Esophagus squamous epithelium (tissue), 5 donors: ENCODE measurements at places on chromosomes 7 and 10. TPM values are rescaled to one million over a fixed set of nuclear protein-coding genes. Genes with fewer than 3 reads are reported as not detected.

DNA sequence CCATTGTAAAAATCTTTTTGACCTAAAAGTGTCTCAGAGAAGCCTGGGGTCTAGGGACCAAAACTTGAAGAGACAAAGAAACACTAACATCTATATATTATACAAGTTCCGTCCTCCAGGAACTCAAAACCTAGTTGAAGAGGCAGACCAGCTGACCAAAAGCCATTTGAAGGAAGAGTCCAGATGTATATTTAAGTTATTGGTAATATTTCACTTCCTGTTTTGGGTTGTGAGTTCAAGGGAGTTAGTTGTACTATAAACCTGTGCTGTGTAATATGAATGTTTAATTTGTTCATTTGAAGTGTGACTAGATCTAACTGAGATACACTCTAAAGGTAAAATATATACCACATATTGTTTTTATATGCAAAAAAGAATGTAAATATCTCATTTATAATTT is 45.0 kb downstream of the CDK1 start:
- no peak overlapping the region for H3K4me3 ChIP-seq
- no peaks in the 10 kb centered on the region for H3K36me3 ChIP-seq
- H3K27ac ChIP-seq = no peak overlapping the region
- no peak for DNase-seq
- H3K4me1 ChIP-seq = peaks cover 12% of the 10 kb centered on the region

DNA sequence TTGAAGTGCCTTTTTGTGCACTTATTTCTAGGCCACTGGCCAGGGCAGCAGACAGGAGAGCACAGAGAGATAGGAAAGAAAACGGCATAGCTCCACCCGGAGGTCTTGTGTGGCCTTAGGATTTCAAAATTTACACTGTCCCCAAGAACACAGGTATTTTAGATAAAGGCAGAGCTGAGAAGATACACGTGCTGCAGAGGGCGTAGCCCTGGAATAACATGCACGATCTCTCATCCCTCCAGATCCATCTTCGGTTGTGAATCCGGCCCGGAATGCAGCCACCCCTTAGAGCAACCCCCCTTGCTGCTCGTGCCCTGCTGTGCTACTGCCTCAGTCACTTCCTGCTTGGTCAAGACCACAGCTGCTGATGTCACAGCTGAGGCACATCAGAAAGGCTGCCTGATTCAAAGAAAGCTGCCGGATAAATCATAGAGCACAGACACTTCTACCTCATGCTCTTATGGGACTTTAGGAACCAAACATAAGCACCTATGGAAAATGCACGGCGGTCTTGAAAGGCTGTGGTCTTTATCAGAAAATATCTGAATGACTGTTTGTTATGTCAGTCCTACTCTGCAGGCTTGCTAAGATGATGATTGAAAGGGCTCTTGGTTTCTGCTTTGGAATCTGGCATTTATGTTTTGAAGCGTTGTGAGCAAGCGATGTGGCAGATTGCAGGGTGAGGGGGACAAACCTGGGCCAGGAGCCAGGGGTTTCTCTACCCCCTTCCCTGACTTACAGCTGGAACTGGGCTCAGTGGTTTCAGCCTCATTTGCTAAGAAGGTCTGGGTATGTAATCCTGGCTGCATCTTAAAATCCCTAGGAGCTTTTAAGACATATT is 152.0 kb downstream of the SVIL start:
- no peak for DNase-seq
- H3K4me3 ChIP-seq = no peak overlapping the region
- H3K36me3 ChIP-seq = no peaks in the 10 kb centered on the region
- no peaks in the 10 kb centered on the region for H3K27me3 ChIP-seq
- peaks cover 26% of the 10 kb centered on the region for H3K4me1 ChIP-seq
- H3K27ac ChIP-seq = no peak overlapping the region

DNA sequence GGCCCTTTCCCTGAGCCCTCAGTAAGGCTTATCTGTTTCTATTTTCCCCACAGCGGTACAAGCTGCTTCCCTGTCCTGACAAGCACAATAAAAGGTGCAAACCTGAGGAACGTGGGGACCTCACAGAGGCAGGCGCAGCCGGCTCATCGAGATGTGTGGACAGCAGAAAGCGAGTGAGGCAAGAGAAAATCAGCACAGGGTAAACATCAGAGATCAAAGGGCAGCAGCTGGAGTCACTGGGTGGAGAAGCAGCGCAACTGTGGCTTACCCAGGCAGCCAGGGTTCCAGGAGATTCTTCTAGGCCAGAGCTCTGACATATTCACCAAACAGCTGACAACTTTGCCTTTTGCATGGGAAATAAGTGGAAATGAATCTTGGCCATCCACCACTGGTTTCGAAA is 212.6 kb downstream of the WDR11 start:
- H3K4me3 ChIP-seq = no peak overlapping the region
- H3K36me3 ChIP-seq = no peaks in the 10 kb centered on the region
- H3K27me3 ChIP-seq = no peaks in the 10 kb centered on the region
- no peak overlapping the region for H3K27ac ChIP-seq
- no peak for DNase-seq

DNA sequence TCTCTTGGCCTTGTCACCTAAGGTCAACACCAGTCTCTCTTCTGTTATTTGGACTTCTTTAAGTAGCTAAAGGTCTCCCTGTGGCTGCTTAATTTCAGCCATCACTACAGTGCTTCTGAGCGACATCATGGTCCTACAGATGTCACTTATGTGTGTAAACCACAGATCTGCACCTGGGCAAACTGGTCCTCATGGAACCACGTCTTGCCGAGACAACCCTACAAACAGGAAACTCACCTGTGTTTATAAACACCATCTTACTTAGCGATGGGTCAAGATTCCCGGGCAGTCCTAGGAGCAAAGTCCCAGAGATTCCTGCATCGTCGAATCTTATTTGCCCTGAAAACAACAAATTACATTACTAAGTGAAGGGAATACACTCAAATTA is 27.8 kb downstream of the KLF6 start:
- H3K4me1 ChIP-seq = peaks cover 68% of the 10 kb centered on the region
- no peak overlapping the region for H3K4me3 ChIP-seq
- DNase-seq = no peak
- peak overlapping the region; percentile 80 for H3K27ac ChIP-seq
- H3K36me3 ChIP-seq = no peaks in the 10 kb centered on the region

GRCh38 chr7:120926943-120927346 is 23.6 kb upstream of the ING3 start:
- no peaks in the 10 kb centered on the region for H3K36me3 ChIP-seq
- DNase-seq = no peak
- no peaks in the 10 kb centered on the region for H3K27me3 ChIP-seq

DNA sequence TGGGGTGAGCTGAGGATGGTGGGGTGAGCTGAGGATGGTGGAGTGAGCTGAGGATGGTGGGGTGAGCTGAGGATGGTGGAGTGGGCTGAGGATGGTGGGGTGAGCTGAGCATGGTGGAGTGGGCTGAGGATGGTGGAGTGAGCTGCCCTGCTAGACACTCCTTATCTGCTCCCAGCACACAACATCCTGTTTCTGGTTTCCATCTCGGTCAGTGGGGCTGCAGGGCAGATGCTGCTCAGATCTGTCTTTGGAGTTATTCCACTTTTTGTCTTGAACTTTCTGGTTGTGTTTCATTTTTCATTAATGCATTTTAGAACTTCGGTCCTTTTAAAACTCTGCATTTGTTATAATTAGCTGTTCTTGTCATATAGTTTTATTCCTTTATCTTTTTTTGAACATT is 67.9 kb upstream of the ANTXRL start:
- H3K4me3 ChIP-seq = no peak overlapping the region
- H3K27me3 ChIP-seq = no peaks in the 10 kb centered on the region
- H3K27ac ChIP-seq = no peak overlapping the region
- H3K4me1 ChIP-seq = no peaks in the 10 kb centered on the region
- no peak for DNase-seq

GRCh38 chr10:1643908-1644179 is 93.5 kb downstream of the ADARB2 start:
- no peaks in the 10 kb centered on the region for H3K4me1 ChIP-seq
- no peaks in the 10 kb centered on the region for H3K27me3 ChIP-seq
- no peak overlapping the region for H3K4me3 ChIP-seq
- no peak for DNase-seq

- no peak overlapping the region for H3K27ac ChIP-seq
- no peak for DNase-seq
- no peaks in the 10 kb centered on the region for H3K27me3 ChIP-seq
- no peaks in the 10 kb centered on the region for H3K4me1 ChIP-seq
Observed at GRCh38 chr10:123241391-123242141, 87.4 kb downstream of the BUB3 start.

ORC5 gene
- total RNA-seq = 4.3 TPM

SLC39A12 gene
- total RNA-seq = not detected
